ENCODE measurements at places on chromosomes 4 and X. TPM values are rescaled to one million over a fixed set of nuclear protein-coding genes. Genes with fewer than 3 reads are reported as not detected.

Gene MAGEB1
- not detected for total RNA-seq

Gene CCDC110
- total RNA-seq: not detected

Gene PPA2
- 76.6 TPM for total RNA-seq

Gene F9
- not detected for total RNA-seq

Gene ADAM29
- not detected for total RNA-seq

Gene CTPS2
- 10.1 TPM for total RNA-seq

Gene TLR10
- 0.03 TPM for total RNA-seq

Gene ITGB1BP2
- total RNA-seq: 1.0 TPM

Gene NPFFR2
- total RNA-seq: not detected

Gene ZNF157
- not detected for total RNA-seq

Gene ALAS2
- not detected for total RNA-seq

Gene BBS12
- 2.7 TPM for total RNA-seq

Gene PHEX
- total RNA-seq: 0.34 TPM

Gene RGN
- total RNA-seq: not detected
